ENCODE measurements at places on chromosomes 3 and 15.

DNA sequence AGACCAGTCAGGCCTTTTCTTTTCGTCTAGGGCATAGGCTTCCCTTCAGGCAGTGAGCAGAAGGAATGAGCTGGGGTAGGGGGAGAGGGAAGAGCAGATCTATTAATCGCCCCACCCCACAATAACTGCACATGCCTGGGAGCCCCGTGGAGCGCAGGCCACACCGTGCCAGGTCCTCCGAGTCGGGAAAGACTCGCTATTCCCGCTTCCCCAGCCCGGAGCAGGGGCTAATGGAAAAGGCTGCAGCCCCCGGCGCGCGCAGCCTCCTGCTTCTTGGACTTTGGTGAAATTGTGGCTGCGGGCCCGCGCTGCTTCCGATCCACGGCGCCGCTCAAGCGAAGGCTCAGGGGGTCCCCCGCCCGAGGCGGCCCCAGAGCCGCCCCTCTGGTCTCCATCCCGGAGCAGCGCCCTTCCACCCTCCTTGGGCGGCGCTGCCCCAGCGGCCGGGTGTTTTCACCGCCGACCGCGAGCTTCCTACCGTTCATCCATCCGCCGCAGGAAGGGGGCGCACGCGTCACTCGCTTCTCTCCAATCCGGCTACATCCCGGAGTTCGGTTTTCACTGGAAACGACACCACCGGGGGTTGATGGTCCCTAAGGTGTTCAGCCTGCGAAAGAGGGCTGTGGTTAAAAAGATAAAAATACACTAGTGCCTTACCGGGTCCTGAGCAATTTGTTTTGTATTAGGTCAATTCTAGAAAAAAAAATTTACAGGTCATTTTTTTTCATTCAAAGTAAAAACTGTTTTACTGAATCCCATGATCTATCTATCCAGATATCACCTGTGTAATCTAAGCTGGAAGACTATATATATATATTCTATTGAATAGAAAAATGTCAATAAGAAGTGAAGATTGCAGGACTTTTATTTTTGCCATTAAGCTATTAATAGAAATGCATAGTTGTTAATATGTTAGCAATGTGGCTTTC is 4.4 kb upstream of the SYNM start:
- DNase-seq: peak; percentile 71

DNA sequence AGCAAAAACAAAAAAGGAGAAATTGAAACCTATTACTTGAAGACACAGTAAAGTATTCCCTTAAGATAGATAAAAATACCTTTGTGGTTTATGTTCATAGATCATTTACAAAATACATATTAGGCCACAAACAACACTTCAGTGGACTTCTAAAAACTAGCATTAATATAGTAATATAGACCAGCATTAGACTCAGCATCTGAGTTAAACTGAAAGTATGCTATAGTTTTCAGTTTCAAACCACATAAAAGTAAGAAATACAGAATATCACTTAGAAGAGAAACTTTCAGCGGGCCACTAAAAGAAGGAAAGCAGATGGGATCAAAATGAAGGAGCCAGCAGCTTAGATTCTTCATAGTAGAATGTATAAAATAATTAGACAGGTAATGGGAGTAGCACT is 86.6 kb downstream of the MSL2 start:
- DNase-seq: no peak

DNA sequence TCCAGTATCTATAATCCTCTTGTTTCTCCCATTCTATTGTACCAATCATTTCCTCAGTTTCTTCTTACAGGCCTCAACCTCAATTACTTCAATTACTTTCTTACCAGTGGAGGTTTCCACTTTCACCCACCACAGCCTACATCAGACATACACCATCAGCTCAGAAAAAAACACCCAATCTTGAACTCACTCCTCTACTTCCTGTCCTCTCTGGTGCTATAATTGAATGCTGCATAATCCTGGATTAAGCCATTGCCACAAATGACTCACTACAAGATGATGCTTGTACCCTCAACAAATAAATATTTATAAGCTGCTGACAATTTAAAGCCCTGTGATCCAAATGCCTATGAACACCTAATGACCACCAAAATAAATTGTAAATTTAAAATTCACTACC is 18.5 kb downstream of the RYK start:
- DNase-seq: no peak

GRCh38 chr3:14363991-14364390 is 38.4 kb upstream of the SLC6A6 start:
- no peak for DNase-seq

- no peak for DNase-seq
Measured at GRCh38 chr3:198043119-198043518, 83.1 kb downstream of the LMLN start.

- peak; percentile 60 for DNase-seq
Measured at GRCh38 chr15:64892847-64893403, 18.8 kb upstream of the ANKDD1A start.

- no peak for DNase-seq
Measured at GRCh38 chr15:73910522-73911303, 15.5 kb upstream of the LOXL1 start.

DNA sequence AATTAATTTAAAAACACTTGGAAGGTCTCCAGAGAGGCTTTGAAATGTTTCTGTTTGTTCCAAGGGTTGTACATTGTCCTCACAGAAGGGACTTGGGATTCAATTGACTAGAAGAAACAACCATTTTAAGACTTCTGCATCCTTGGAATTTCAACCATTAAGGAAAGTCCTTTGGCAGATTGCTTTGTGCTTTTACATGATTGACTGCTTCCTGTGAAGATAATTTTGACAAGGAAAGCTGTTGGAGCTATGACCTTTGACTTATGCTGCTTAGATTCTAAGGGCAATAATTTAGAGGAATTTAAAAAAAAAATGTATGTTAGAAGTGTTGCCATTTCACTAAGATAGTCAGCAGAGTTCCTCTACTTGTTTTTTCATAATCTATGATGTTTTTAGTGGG is 483.9 kb upstream of the TBL1XR1 start:
- DNase-seq: no peak

DNA sequence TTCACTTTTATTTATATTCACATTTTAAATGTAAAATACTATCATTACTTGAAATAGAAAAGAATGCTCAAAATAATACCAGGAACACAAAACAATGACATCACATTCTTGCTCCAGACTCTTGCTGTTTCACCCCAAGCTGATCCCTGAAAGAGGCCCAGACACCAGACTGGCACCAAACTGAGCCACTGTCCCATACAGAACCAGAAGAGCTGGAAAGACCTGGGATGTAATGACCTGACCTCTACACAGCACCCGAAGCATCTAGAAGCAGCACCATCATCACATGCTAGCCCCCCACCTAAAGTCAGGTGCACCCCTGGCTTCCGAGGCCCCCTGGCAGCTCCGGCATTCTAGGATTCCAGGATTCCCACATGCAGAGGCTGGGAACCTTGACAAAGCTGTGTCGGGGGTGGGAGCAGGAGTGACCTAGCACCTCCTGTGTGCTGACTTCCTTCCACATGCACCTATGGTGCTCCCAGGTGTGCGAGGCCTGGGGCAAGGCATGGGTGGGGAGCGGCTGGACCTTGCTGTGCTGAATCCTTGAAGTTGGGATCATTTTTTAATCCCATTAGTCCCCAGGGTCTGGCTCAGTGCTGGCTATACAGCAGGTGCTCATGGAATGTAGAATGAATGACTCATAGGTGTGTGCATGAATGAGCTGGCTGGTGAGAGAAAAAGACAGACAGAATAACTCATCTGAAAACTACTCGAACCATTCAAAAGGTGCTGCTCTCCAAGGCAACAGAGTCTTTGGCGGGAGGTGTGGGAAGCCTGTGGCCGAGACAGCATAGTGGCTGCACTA is 144.7 kb upstream of the IQSEC1 start:
- DNase-seq: no peak

DNA sequence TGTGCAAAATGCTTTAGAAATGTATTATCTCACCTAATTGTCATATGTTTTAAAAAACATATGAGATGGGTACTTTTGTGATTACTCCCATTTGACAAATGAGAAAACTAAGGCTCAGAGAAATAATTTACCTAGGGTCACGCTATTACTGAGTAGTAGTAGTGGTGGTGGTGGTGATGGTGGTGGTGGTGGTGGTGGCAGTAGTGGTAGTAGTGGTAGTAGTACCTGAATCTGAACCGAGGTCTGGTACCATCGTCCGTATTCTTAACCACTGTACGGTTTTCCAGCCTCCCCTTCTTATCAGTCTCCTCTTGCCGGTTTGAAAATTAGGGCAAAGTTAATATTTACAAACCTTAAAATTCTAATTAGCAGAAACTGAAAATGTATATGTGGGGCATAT is 102.4 kb downstream of the KLHL25 start:
- no peak for DNase-seq

GRCh38 chr15:79765081-79765480 is 131.7 kb downstream of the MTHFS start:
- no peak for DNase-seq

DNA sequence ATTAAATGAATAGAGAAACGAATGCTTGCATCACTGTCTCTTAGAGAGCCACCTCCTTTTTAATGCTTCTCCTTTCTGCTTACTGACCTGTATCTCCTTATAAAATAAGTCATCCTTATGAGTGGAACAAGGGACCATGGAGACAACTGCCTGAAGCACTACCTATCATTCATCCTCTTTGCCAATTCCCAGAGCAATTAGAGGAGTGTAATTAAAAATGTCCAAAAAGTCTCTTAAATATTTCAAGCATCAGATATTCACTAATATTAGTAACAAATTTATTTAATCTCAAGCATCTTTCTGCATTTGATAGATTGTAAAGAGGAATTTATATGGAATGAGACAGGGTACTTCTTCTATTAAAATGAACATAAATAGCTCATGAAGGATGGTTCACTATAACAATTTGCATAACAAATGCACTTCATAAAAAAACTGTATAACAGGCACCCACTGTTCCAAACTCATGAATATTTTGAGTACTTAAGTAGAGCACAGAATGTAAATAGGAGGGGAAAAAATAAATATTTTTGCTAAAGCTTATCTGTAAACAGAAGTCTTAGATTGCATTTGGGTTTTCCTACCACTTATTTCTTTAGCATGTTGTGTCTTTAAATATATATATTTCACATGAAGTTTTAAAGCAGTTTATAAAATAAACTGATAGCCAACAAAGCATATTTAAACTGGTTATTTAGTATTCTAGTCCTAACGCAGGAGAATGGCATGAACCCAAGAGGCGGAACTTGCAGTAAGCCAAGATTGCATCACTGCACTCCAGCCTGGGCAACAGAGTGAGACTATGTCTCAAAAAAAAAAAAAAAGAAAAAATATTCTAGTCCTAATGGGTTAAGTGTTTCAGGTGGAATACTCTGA is 269.3 kb downstream of the TBL1XR1 start:
- no peak for DNase-seq

DNA sequence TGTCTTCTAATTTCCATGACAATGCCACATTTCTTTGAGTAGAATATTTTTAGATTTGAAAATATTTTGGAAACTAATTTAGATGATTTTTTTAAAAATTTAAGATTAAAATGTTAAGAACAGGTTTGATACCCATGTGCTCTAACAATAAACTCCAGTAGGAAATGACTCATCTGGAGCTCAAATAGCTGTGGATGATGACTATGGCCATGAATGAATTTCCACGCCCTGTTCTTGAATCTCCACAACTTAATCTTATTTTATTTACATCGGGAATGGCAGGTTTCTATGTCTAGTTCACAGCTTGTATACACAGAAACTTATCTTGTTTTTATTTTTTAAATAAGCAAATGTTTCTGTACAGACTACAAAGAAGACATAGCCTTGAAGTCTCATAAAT is 726.8 kb downstream of the NAALADL2 start:
- DNase-seq: no peak

GRCh38 chr3:79521221-79521848 is 246.5 kb downstream of the ROBO1 start:
- DNase-seq: no peak

DNA sequence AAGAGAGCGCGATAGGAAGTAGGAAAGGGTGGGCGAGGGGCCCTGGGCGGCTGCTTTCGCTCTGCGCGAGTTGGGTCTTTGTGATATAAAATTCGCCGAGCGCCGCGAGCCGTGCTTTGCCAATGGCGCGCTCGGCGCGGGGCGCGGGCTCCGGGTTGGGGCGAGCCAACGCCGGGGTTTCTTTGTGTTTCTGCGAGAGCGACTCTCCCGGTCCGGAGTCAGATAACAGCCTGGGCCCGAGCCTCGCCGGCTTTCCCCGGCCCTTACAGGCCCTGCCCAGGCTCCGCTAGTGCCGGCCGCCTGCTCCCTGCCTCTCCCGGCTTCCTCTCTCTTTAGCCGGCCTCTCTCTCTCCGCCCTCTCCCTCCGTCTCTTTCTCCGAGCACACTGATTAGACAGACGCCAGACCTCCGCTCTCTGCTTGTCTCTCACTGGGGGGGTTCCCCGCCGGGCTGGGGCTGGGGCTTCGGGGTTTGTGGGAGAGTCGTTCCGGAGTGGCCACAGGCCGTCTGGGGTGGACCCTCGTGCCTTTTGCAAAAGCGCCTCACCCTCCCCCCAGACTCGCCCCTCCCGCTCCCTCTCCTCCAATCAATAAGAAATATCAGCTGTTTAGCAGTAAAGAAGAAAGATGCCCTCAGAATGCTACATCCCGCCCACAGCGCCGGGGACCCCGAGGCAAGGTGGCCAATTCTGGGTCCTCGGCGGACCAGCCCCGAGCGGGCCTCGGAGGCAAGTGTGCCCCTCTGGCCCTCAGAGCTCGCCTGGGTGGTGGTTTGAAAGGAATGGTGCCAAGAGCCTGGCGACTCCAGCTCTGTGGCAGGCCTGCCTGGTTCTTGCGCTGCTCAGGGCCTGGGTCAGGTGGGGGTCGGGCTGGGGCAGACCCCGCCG is 2.9 kb downstream of the NR2F2 start:
- DNase-seq: no peak

DNA sequence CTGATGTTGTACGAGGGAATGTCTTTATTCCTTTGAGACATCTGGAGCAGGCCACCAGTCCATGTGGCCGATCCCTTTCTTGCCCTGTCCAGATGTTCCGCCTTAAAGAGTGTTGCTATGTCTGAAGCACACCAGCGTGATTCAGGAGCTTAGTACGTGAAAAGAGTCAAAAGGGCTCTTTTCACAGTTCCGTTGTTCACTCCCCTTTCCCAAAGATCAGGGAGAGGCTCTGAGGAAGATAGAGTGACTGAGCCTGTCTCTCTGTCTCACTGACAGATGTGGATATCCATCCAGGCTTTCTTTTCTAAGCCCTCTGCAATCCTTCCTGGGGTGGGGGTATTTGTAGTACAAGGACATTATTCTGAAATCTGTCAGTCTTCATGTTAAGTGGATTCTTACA is 262.5 kb upstream of the LRTM1 start:
- no peak for DNase-seq

GRCh38 chr3:426072-426471 is 229.5 kb downstream of the CHL1 start:
- no peak for DNase-seq

GRCh38 chr3:136042608-136043221 is 77.2 kb downstream of the PPP2R3A start:
- no peak for DNase-seq

DNA sequence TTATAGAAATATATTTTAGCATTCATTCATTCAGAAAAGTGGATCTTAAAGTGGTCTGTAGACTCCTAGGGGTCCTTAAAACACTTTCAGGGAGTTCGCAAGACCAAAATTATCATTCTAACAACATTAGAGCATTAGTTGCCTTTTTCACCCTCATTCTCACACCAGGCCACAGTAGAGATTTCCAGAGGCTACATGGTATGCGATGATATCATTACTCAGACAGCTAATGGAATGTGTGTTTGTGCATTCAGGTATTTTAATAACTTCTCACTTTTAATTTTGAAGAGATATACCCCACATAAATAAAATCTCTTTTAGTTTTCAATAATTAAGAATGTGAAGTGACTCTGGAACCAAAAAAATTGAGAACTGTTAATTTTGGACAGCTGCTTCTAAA is 206.9 kb downstream of the NSUN3 start:
- DNase-seq: no peak

GRCh38 chr3:133866141-133866540 is 29.5 kb downstream of the RAB6B start:
- no peak for DNase-seq
